Uterine smooth muscle cell (primary cell): ENCODE measurements at places on chromosomes 7 and 10. TPM values are rescaled to one million over a fixed set of nuclear protein-coding genes. Genes with fewer than 3 reads are reported as not detected.

Gene TEX47
- not detected in 2 replicates for total RNA-seq

Gene ANKRD2
- total RNA-seq = 0.25 and 0.66 TPM in 2 replicates

Gene ANKRD61
- total RNA-seq = 0.44 TPM in 1 of 2 replicates, not detected in the other

Gene DDX50
- 75.9 and 90.2 TPM in 2 replicates for total RNA-seq

Gene TRIM50
- total RNA-seq = not detected in 2 replicates
